ENCODE measurements at places on chromosomes 2 and 18.

DNA sequence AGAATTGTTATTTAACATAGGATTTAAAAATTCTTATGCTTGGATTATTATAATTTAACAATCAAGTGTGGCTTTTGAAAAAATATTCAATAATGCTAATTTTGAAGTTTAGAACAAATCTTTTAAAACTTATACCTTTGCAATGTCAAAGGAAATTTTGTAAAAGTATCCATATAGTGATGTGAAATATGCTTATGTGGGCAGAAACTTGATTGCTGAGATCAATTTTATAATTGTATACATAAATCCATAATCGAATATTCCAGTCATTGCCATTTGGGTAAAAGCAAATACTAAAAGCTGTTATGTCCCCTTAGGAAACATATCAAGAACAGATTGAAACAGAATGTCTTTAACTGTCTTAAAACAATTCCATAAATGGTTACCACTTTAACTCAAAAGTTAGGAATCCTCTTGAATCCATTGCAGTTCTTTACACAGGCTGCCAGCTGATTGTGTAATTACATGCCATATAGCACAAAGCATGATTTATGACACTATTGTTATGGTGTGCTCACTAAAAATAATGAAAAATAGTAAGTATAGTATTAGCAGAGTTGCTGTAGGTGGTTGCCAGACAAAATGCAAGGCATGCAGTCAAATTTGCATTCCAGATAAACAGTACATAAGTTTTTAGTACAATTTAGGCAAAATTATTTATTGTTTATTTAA, 24.2 kb downstream of the PLCL1 start:
- no peak for DNase-seq

DNA sequence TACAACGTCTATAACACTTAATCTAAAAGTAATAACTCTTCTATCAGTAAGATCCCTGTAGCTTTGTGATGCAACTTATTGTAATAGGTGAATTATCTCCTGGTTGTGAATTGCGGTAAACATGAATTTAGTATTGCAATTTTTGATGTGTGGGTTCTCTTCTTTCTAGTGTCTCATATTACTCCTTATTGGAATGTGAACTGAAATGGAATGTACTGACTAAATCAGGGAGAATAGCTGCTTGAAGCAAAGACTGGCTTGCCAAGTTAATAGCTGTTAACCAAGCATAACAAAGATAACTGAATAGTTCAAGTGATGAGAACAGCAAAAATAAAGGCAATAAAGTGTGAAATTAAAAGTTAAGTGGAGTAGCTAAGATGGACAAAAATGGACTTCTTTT, 60.5 kb upstream of the TFPI start:
- DNase-seq: no peak

DNA sequence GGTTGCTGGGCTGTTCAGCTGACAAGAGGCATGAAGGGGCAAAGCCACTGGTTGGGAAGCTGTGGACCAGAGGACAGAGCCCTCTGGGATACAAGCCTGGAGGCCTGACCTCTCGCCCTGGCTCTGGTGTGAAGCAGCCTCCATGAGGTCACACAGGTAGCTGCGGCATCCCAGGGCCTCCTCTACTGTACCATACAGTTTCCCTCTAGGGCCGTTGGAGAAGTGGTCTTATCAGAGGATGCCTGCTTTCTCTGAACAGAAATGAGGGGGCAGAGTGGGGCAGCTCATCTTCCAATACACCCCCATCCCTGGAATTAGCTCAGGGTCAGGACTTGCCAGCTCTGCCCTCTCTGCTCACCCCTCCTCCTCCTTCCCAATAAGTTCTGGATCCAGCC, 135.1 kb upstream of the SMAD2 start:
- DNase-seq: no peak

DNA sequence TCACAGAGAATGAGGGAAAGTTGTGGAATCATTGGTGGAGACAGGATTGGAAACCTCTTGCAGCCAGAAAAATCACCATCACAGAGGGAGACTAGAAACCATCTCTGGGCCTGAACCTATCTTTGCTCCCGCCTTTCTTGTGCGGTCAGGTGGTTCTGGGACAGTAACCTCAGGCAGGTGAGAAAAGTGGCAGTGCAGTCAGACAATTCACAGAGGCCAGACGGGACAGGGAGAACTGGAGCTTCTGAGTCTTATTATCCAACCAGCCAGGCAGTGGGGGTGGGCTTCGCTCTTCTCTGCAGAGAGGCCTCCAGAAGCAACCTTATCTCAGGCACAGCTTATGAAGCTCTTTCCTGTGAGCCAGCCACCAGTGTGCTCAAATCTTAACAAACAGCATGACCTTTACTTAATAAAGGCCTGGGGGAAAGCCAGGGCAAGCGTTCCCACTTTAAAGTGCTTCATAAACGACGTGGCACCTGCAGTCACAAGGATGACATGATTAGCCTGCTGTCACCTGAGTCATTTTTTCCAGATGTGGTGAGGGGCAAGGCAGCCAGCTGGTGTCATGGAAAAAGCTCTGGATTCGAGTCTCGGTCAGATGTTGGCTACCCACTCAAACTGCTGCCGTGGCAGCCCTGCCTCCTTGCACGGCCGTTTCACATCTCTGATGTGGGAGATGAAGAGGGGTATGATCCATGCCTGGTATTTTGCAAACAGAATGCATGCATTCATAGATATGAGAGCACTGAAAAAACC, 109.7 kb downstream of the B3GNT2 start:
- peak; percentile 36 for DNase-seq

DNA sequence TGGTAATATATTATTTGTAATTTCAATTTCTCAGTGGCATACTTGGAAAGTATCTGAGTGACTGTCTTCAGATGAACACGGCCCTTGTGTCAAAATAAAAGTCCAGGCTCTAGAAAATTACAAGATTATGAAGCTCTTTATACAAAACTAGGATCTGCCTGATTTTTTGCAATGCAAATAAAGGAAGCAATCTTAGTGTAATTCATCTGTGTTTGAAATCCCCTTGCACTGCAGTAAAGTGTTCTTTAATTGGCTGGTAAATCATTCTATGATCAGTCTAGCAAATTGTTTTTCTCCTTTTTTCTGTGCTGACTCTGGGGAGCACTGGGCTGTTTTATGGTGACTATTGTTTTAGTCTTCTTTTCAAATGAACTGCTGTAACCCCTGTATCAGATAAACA, 1039.0 kb downstream of the SOCS6 start:
- DNase-seq: no peak

DNA sequence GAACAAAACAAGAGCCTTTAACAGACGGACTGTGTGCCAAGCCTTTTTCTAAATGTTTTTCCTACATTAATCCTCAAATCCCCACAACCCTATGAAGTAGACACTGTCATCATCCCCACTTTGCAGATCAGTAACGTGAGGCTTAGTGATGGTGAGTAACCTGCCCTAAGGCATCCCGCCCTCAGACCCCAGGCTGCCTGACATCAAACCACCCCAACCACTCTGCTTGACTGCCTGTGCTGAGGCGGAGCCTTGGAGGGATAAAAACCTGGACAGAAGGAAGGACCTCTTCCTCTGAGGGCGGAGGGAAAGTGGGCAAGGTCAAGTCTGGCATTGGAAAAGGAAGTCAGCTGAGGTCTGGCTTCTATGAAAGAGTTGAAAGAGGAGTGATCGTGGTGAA, 104.6 kb downstream of the SP3 start:
- no peak for DNase-seq

DNA sequence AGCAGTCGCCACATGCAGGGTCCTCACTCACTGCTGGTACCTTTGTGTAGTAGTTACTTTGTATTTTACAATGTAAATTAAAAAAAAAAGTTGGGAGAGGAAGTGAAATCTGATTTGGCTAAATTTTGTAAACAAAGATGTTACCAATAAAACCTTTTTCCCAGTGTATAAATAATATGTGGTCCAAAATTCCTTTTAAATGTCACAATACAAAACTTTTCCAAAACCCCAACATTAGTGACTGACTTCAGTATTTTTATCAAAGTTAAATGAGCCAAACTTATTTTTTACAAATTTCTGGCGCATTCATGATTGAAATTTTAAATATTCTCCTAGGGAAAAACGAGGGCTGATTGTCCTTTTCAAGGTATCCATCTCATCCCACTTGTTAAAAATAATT, 239.9 kb downstream of the AGAP1 start:
- DNase-seq: no peak

DNA sequence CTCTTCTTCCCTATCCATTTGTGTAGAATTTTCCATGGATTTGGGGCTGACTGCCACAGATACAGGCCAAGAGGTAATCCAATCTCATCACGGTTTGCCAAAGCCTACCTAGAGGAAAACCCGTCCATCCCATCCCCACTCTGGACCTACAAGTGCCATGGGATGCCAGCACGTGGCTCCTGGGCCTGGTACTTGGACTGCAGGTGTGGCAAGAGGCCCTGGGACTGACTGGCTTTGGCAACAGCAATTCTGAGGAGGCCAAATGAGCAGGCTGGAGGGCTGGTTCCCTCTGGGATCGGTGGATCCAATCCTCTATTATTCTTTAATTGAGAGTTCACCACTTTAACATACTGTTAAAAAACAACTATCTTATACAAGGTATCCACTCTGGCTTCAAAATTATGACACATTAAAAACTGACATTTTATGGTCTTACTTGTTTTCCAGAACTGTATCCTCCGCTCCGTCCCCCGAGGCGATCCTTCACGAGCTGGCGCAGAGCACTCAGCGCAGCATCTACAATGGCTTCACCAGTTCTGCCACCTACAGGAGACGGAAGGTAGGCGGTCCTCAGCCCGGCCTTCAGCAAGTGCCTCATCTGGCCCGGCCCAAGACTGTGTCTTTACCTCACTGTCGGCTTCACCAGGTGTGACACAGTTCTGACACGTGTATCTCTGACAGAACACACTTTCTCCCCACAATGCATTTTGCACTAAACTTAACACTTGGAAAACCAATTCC, 19.8 kb downstream of the PDIA6 start:
- no peak for DNase-seq

DNA sequence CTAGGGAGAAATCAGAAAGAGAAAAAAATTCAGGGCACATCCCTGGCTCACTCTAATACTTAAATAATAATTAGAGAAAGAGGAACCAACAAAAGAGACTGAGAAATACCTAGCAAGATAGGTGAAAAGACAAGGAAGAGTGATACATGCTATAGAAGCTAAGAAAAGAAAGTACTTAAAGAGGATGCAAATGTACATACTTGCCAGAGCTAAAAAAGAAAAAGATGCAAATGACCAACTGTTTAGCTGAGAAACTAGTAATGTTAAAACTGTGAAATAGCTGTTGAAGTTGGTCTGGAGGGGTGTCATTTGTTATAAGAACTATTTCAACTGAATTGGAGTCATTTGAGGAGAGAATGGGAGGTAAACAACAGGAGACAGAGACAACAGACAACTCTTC, 412.2 kb downstream of the SPAG16 start:
- no peak for DNase-seq

DNA sequence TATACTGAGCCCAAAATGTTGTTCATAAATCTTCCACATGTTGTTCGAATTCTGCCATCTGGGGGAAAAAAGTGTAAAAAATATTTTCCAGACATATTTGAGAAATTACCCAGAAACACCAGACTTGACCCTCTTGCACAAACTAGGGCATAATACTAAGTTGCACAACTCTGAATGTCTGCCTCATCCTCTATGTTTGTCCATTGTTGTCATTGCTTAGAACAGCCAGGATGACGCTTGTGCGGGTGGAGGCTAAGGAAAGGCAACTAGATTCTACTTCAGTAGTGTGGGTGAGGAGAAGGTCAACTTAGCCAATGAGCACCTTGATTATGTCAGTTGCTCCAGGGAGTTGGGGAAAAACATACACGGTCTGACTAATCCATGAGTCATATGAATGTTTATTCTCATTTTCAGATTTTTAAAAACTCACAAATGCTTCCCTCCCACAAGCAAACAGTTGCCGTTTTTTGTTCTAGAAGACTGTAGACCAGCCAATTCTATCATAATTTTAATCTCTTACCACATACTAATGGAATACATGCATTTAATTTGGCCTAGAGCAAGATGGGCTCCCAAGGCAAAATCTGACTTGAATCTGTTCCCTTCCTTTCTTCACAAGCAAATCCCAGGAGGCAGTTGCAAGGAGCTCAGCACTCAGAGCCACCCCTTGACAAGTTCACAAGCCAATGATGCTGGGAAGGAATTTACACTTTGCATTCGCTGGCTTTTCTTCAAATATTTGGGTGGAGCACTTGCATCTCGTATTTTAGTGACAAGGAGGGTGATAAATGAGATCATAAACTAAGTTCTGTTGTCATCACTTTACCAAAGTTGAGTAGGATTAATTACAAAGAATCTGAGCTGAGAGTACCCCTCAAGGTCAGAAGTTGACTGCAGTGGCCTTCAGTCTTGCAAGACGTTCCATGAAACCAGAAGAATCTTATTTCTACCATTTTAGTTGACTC, 163.2 kb upstream of the TWIST2 start:
- DNase-seq: no peak

- no peak for DNase-seq
Measured at GRCh38 chr2:146228466-146229058, 1616.3 kb upstream of the ACVR2A start.

DNA sequence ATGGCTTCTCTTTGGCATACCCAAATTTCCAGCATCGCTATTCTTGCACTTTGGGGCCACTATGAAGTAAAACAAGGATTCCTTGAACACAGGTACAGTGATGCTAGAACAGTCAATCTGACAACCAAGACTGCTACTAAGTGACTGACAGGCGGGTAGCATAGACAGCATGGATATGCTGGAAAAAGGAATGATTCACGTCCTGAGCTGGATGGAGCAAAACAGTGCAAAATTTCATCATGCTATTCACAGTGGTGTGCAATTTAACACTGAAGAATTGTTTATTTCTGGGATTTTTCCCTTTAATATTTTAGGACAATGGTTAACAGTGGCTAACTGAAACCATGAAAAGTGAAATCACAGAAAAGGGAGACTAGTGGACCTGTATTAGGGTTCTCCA, 1511.2 kb upstream of the ZEB2 start:
- DNase-seq: no peak

GRCh38 chr2:225354281-225354774, 45.2 kb upstream of the NYAP2 start:
- no peak for DNase-seq

Data from activated T-helper 1 cell treated with anti-CD3 and anti-CD28 coated beads, Interleukin-2, amount 50 U/mL, for 16 hours (primary cell).